ENCODE measurements at places on chromosomes 4 and X. TPM values are rescaled to one million over a fixed set of nuclear protein-coding genes. Genes with fewer than 3 reads are reported as not detected.

DNA sequence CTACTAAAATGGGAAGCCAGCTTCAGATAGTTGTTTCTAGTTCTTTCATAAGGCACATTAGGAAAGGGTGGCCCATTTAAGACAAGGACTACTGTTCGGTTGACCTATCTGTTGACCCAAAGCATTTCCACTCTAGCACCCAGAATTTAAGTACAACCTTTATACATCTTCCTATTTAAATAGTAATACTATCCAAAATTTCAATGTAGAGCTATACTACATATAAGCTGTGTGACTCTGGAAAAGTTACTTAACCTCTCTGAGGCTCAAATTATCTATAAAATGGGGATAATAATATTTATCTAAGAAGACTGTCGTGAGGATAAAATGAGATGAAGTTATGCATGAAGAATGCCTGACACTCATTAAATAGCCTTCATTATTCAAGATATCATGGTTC, 82.0 kb upstream of the TMEM164 start:
- no peak for DNase-seq
- H3K4me1 ChIP-seq, result peaks cover 2% of the 10 kb centered on the region
- H3K4me3 ChIP-seq, result no peak overlapping the region
- H3K27me3 ChIP-seq, result peaks cover 2% of the 10 kb centered on the region
- H3K36me3 ChIP-seq, result no peaks in the 10 kb centered on the region

GRCh38 chr4:185011408-185011807, 6.9 kb upstream of the HELT start:
- H3K4me1 ChIP-seq, result peaks cover 9% of the 10 kb centered on the region
- no peak overlapping the region for H3K4me3 ChIP-seq
- peaks cover 75% of the 10 kb centered on the region for H3K27me3 ChIP-seq
- DNase-seq, result no peak

DNA sequence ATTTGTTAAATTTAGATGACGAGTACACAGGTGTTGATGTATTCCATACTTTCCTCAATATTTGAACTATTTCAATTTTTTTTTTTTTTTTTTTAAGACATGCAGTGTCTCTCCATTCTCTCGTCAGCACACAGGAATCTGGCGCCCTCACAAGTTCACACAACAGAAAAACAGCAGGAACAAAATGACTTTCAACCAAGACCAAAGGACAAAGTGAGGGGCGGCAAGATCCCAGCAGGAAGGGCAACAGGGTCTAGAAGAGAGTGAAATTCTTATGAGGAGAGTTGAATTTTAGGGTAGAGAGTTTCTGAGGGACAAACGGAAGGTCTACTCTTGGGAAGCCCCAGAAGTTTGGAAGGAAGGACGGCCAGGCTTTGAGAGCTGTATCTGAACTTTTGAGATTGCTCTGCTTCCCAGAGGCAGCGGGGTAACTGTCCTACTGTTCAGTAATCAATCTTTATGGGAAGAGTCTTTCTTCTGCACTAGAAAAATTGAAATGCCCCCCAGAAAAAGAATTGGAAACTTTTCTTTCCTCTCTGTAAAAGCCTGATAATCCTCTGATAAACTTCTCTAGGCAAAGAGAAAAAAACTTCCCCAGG, 760.2 kb downstream of the RAB28 start:
- H3K27ac ChIP-seq, result no peak overlapping the region
- no peak overlapping the region for H3K4me3 ChIP-seq
- H3K36me3 ChIP-seq, result no peaks in the 10 kb centered on the region
- DNase-seq, result peak; percentile 20
- H3K4me1 ChIP-seq, result no peaks in the 10 kb centered on the region

- H3K27me3 ChIP-seq, result no peaks in the 10 kb centered on the region
- no peak for DNase-seq
- peaks cover 3% of the 10 kb centered on the region for H3K36me3 ChIP-seq
- no peak overlapping the region for H3K4me3 ChIP-seq
These were observed 61.1 kb downstream of the ATXN3L start for GRCh38 chrX:13258725-13259124.

DNA sequence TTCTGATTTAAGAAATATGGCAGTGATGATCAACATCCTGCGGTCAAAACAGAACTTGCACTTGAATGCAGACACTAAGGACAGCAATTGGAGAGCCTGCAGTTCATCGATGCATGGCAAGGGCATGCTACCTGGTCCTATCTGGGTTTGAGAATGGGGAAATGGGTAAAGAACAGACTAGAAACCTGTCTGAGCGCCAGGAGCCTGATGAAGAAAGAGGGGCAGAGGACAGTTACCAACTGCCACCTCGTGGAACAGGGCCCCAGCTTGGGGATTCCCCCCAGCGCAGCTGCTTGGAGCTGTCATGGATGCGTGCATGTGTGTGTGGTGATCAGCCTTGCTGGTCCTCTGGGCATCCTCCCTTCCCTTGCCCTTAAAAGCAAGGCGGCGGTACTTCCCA, 30.2 kb upstream of the NKRF start:
- H3K36me3 ChIP-seq, result peaks cover 57% of the 10 kb centered on the region
- DNase-seq, result no peak
- no peaks in the 10 kb centered on the region for H3K27me3 ChIP-seq
- H3K4me1 ChIP-seq, result peaks cover 17% of the 10 kb centered on the region
- no peak overlapping the region for H3K4me3 ChIP-seq
- no peak overlapping the region for H3K27ac ChIP-seq

GRCh38 chr4:173343832-173344397, 9.8 kb upstream of the HMGB2 start:
- H3K36me3 ChIP-seq, result no peaks in the 10 kb centered on the region
- peaks cover 9% of the 10 kb centered on the region for H3K27me3 ChIP-seq
- H3K4me1 ChIP-seq, result peaks cover 2% of the 10 kb centered on the region
- DNase-seq, result no peak

DNA sequence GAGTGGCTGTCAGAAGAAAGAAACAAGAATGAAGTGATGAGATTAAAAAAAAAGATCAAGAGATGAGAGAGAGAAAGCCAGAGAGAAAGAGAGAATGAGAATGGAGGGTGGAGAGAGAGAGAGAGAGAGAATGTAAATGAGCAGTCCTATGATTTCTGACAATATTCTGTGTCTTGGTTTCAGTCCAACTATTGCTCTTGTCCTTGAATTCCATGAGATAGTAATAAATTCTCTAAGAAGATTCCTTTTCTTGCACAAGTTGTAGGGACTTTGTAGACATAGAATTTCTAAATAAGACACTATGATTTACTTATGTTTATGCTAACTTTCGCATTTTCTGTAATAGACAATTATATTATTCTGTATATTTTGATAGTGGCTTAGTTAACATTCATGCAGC, 149.6 kb upstream of the CTSO start:
- H3K4me1 ChIP-seq, result no peaks in the 10 kb centered on the region
- no peak overlapping the region for H3K27ac ChIP-seq
- no peaks in the 10 kb centered on the region for H3K27me3 ChIP-seq
- H3K36me3 ChIP-seq, result no peaks in the 10 kb centered on the region
- DNase-seq, result no peak

GRCh38 chr4:6961496-6962210, 52.0 kb downstream of the TBC1D14 start:
- H3K27ac ChIP-seq, result no peak overlapping the region
- no peaks in the 10 kb centered on the region for H3K27me3 ChIP-seq
- no peak for DNase-seq
- H3K4me3 ChIP-seq, result no peak overlapping the region
- peaks cover 4% of the 10 kb centered on the region for H3K36me3 ChIP-seq

GRCh38 chr4:119080721-119081541, 54.7 kb upstream of the MYOZ2 start:
- DNase-seq, result no peak
- no peaks in the 10 kb centered on the region for H3K36me3 ChIP-seq
- peaks cover 16% of the 10 kb centered on the region for H3K27me3 ChIP-seq
- H3K27ac ChIP-seq, result no peak overlapping the region
- no peak overlapping the region for H3K4me3 ChIP-seq

GRCh38 chr4:104429150-104429741, 65.4 kb downstream of the CXXC4 start:
- no peak for DNase-seq
- H3K4me3 ChIP-seq, result no peak overlapping the region
- no peaks in the 10 kb centered on the region for H3K36me3 ChIP-seq
- no peaks in the 10 kb centered on the region for H3K27me3 ChIP-seq

GRCh38 chr4:15901007-15901406, 37.5 kb downstream of the FGFBP1 start:
- DNase-seq, result no peak
- no peak overlapping the region for H3K4me3 ChIP-seq
- peaks cover 5% of the 10 kb centered on the region for H3K4me1 ChIP-seq
- H3K27me3 ChIP-seq, result peaks cover 21% of the 10 kb centered on the region
- H3K27ac ChIP-seq, result no peak overlapping the region

DNA sequence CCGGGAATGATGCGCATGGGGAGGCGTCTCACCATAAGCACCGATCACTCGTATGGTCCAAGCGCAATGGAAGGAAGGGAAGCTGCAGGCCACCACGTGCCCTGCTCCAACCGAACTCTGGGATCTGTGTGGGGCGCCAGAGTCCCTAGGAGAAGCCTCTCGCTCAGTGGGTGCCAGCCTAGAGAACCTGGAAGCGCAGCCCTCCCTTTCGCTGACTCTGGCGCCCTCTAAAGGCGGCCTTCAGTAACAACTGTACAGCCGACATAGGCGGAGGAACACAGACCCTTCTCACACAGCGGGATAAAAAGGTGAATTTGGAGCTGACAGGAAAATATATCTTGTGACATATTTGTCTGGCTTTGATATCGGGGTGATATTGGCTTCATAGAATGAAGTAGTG, 76.0 kb downstream of the INTS6L start:
- no peaks in the 10 kb centered on the region for H3K4me1 ChIP-seq
- DNase-seq, result peak; percentile 82
- H3K27ac ChIP-seq, result no peak overlapping the region
- H3K4me3 ChIP-seq, result no peak overlapping the region
- H3K27me3 ChIP-seq, result peaks cover 25% of the 10 kb centered on the region
- H3K36me3 ChIP-seq, result no peaks in the 10 kb centered on the region

DNA sequence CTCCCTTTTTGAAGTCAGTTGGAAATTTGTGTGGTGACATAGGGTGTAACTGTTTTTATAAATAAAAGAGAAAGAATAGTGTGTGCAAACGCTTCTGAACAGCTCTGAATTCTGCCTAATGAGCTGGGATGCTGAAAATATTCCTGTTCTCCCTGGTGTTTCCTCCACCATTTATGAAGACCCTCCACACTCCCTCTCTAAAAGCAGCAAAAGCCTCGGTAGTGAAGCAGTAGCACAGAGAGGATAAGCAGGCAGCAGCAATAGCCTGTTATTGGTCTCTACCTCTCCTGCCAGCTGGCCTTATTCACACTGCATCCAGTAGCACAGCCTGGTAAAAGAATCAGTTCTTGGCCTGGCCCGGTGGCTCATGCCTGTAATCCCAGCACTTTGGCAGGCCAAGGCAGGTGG, 406.1 kb downstream of the IQCM start:
- no peaks in the 10 kb centered on the region for H3K36me3 ChIP-seq
- H3K4me1 ChIP-seq, result no peaks in the 10 kb centered on the region
- no peak overlapping the region for H3K27ac ChIP-seq
- H3K4me3 ChIP-seq, result no peak overlapping the region
- DNase-seq, result no peak
- no peaks in the 10 kb centered on the region for H3K27me3 ChIP-seq

DNA sequence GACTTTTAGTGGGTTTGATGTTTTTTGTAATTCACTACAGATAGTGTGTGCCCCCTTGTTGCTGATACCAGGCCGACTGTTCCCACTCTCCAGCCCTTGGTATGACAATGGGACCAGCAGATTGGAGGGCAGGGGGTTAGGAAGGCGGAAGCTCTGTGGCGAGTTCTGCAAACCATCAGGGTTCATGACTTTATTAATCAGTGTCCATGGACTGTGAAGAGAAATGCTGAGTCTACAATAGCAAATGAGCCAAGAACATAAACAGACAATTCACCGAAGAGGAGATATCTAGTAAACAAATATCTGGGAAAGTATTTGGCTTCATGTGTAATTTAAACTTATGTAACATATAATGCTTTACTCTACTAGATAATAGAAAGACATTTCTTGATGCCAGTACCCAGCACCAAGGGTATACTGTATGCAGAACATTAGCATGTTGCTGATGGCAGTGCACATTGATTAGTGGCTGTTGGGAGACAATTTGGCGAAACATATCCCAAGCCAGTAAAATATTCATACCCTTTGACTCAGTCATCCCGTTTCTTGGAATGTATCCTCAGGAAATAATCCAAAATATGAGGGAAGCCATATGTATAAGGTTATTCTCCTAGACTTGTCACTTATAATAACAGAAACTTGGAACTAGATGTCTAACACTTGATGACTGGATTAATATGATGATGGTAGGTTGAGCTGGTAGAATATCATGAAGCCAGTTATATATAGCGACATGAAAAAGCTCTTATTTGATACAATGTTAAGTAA, 169.4 kb downstream of the PTTG2 start:
- peak overlapping the region; percentile 49 for H3K4me3 ChIP-seq
- H3K36me3 ChIP-seq, result peaks cover 57% of the 10 kb centered on the region
- peaks cover 56% of the 10 kb centered on the region for H3K4me1 ChIP-seq
- no peak for DNase-seq

- peak overlapping the region; percentile 63 for H3K4me3 ChIP-seq
- peaks cover 3% of the 10 kb centered on the region for H3K36me3 ChIP-seq
- DNase-seq, result no peak
- H3K4me1 ChIP-seq, result peaks cover 16% of the 10 kb centered on the region
- H3K27me3 ChIP-seq, result peaks cover 59% of the 10 kb centered on the region
- H3K27ac ChIP-seq, result no peak overlapping the region
These were observed 97.8 kb upstream of the TENM3 start for GRCh38 chr4:182145334-182145905.

Gene SAGE1
- not detected for total RNA-seq

Measured in activated CD4-positive, alpha-beta T cell treated with anti-CD3 and anti-CD28 coated beads, Interleukin-2, amount 10 ng/mL, durations not matched to agents 24 days and 14 days (primary cell).